Left colon (tissue), 2 donors: ENCODE measurements at places on chromosomes 12 and 14. TPM values are rescaled to one million over a fixed set of nuclear protein-coding genes. Genes with fewer than 3 reads are reported as not detected.

Gene RIPK3
- 56.6 TPM for total RNA-seq

Gene KCNMB4
- 0.73 TPM for total RNA-seq

Gene RNU4-1
- 2,546 TPM for total RNA-seq

Gene CTSG
- total RNA-seq, result 10.7 TPM

Gene SCNN1A
- total RNA-seq, result 459 TPM

Gene REP15
- 53.9 TPM for total RNA-seq

Gene MYO1H
- 0.20 TPM for total RNA-seq

Gene CCDC197
- total RNA-seq, result not detected

Gene ALX1
- not detected for total RNA-seq

Gene SLC16A7
- 8.8 TPM for total RNA-seq

Gene KLHL33
- total RNA-seq, result 0.31 TPM

Gene GDF3
- total RNA-seq, result not detected

Gene CIDEB
- total RNA-seq, result 10.7 TPM

Gene CLEC7A
- total RNA-seq, result 4.5 TPM

Gene MSRB3
- total RNA-seq, result 5.7 TPM

Gene SLCO1C1
- total RNA-seq, result 4.2 TPM

Gene GNB3
- total RNA-seq, result 1.5 TPM

Gene IL31
- not detected for total RNA-seq

Gene SERPINA10
- total RNA-seq, result 0.31 TPM

Gene DPPA3
- not detected for total RNA-seq

Gene MFAP5
- 18.4 TPM for total RNA-seq

Gene INHBC
- not detected for total RNA-seq

Gene PKP2
- total RNA-seq, result 117 TPM
